ENCODE measurements at places on chromosomes 13 and 19.

GRCh38 chr13:41145136-41145908 is 12.7 kb upstream of the KBTBD6 start:
- H3K27ac ChIP-seq: no peak overlapping the region
- no peaks in the 10 kb centered on the region for H3K27me3 ChIP-seq
- H3K4me3 ChIP-seq: no peak overlapping the region
- H3K36me3 ChIP-seq: peaks cover 6% of the 10 kb centered on the region
- no peaks in the 10 kb centered on the region for H3K4me1 ChIP-seq

- H3K36me3 ChIP-seq: no peaks in the 10 kb centered on the region
- no peaks in the 10 kb centered on the region for H3K4me1 ChIP-seq
- H3K27me3 ChIP-seq: peaks cover 21% of the 10 kb centered on the region
- no peak for DNase-seq
- H3K27ac ChIP-seq: no peak overlapping the region
- H3K4me3 ChIP-seq: no peak overlapping the region
Measured at GRCh38 chr13:110240352-110240751, 66.6 kb downstream of the COL4A1 start.

- peak overlapping the region; percentile 100 for H3K27ac ChIP-seq
- H3K4me1 ChIP-seq: peaks cover 54% of the 10 kb centered on the region
- H3K36me3 ChIP-seq: peaks cover 28% of the 10 kb centered on the region
- DNase-seq: no peak
Measured at GRCh38 chr19:35905178-35905727, 2.8 kb downstream of the TYROBP start.

DNA sequence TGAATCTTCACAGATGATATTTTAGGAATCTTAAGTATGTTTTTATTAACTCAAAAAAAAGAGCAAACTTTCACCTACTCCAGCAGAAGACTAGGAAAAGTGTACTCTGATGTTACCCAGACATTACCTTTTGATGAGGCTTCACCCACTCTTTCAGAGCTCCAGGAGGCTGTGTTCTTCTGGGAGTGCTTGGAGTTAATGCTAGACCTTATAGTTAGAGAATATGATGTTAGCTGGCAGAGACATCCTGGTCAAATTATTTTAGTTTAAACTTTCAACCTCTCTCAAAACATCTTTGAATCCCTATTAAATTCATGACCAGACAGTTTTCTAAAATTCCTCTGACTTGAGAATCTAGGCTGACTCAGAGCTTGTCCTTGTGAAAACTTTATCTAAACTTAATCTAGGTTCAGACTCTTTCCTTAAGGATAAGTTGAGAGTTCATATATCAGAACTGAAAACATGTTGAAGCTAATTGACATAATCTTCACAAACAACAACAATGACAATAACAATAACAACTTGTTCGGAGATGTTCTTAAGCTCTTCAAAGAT is 82.8 kb downstream of the ITGBL1 start:
- H3K4me3 ChIP-seq: no peak overlapping the region
- H3K27ac ChIP-seq: no peak overlapping the region
- H3K36me3 ChIP-seq: no peaks in the 10 kb centered on the region

GRCh38 chr13:50224534-50224933 is 209.3 kb downstream of the KCNRG start:
- H3K4me3 ChIP-seq: no peak overlapping the region
- peaks cover 53% of the 10 kb centered on the region for H3K4me1 ChIP-seq
- no peaks in the 10 kb centered on the region for H3K27me3 ChIP-seq
- H3K27ac ChIP-seq: no peak overlapping the region

- DNase-seq: no peak
- no peaks in the 10 kb centered on the region for H3K4me1 ChIP-seq
- H3K27me3 ChIP-seq: no peaks in the 10 kb centered on the region
- no peak overlapping the region for H3K27ac ChIP-seq
- no peaks in the 10 kb centered on the region for H3K36me3 ChIP-seq
Measured at GRCh38 chr13:38566023-38566422, 120.9 kb upstream of the FREM2 start.

- H3K27ac ChIP-seq: no peak overlapping the region
- H3K4me3 ChIP-seq: no peak overlapping the region
- H3K4me1 ChIP-seq: no peaks in the 10 kb centered on the region
- peaks cover 31% of the 10 kb centered on the region for H3K27me3 ChIP-seq
- H3K36me3 ChIP-seq: no peaks in the 10 kb centered on the region
Measured at GRCh38 chr13:99158846-99159245, 41.8 kb upstream of the UBAC2 start.

- peaks cover 3% of the 10 kb centered on the region for H3K27me3 ChIP-seq
- no peak for DNase-seq
- no peak overlapping the region for H3K4me3 ChIP-seq
- H3K27ac ChIP-seq: no peak overlapping the region
- no peaks in the 10 kb centered on the region for H3K36me3 ChIP-seq
Measured at GRCh38 chr13:51912091-51912490, 50.3 kb downstream of the CCDC70 start.

GRCh38 chr13:98825659-98826058 is 73.2 kb upstream of the SLC15A1 start:
- no peaks in the 10 kb centered on the region for H3K4me1 ChIP-seq
- peaks cover 37% of the 10 kb centered on the region for H3K36me3 ChIP-seq
- H3K4me3 ChIP-seq: no peak overlapping the region

DNA sequence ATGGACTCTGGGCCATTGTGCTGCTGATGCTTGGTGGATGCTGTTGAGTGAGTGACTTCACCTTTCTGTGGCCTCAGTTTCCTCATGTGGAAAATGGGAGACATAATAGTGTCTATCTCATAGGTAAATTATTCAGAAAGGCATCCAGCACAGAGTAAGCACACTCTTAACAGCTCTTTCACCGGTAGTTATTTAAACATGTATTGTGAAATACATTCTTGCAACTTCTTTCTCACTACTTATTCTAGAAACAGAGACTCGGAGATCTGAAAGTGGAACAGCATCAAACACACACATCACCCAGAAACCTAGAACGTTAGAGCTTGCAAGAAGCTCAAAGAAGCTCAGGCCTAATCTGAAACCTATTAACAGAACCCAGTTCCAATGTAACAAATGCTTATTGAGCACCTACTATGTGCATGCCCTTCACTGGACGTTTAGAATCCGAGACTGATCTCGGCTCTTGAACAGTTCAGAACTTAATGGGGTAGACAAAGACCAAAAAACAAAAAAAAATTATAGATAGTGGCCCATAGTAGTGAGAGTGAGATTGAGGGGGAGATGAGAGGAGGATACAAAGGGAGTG is 4.1 kb downstream of the ZSWIM9 start:
- DNase-seq: no peak
- H3K27me3 ChIP-seq: no peaks in the 10 kb centered on the region
- H3K36me3 ChIP-seq: peaks cover 23% of the 10 kb centered on the region
- H3K4me3 ChIP-seq: no peak overlapping the region
- peaks cover 12% of the 10 kb centered on the region for H3K4me1 ChIP-seq

DNA sequence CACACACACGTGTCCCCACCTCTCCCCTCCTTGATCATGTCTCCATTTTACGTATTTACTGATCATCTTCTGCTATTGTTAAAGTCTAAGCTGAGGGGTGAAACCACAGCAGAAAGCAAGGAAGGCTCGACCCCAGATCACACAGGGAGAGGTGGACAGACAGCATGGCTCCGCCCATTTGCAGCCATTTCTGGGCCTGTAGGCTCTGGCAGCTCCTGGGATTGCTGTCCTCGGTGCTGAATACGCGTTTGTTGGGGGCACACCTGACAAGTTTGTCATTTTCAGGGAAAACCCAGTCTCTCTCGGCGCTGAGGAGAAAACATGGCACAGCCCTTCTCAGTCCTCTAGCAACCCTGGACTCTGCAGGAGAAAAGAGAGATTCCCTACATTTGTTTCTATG is 8.0 kb downstream of the TMEM86B start:
- no peak overlapping the region for H3K27ac ChIP-seq
- no peak overlapping the region for H3K4me3 ChIP-seq
- no peaks in the 10 kb centered on the region for H3K27me3 ChIP-seq
- H3K4me1 ChIP-seq: peaks cover 13% of the 10 kb centered on the region

DNA sequence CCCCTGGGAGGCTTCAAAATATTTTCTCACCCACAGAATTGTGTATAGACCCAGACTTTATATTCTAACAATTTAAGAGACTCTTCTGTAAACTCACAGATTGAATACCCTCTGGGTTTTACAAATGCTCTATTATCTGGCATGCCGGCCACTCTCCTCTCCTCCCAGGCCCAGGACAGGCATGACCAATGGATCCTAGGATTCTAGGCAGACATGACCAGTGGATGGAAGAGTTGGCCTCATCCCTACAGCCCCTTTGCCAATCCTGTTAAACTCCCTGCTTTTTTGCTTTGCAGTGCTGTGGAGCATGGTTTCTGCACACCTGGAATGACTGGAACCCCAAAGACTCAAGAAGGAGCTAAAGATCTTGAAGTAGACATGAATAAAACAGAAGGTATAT is 5.8 kb downstream of the ACSBG2 start:
- no peaks in the 10 kb centered on the region for H3K4me1 ChIP-seq
- no peak overlapping the region for H3K4me3 ChIP-seq
- H3K27me3 ChIP-seq: peaks cover 16% of the 10 kb centered on the region
- H3K27ac ChIP-seq: no peak overlapping the region

- H3K27me3 ChIP-seq: peaks cover 75% of the 10 kb centered on the region
- no peak overlapping the region for H3K27ac ChIP-seq
- H3K36me3 ChIP-seq: peaks cover 3% of the 10 kb centered on the region
- peak overlapping the region; percentile 95 for H3K4me3 ChIP-seq
Measured at GRCh38 chr13:75481176-75482069, 546 bp downstream of the TBC1D4 start.

- no peaks in the 10 kb centered on the region for H3K36me3 ChIP-seq
- H3K4me1 ChIP-seq: no peaks in the 10 kb centered on the region
- no peak overlapping the region for H3K27ac ChIP-seq
- no peak for DNase-seq
- no peak overlapping the region for H3K4me3 ChIP-seq
Measured at GRCh38 chr13:58313219-58313618, 681.7 kb downstream of the PCDH17 start.

- DNase-seq: no peak
- peaks cover 71% of the 10 kb centered on the region for H3K27me3 ChIP-seq
- no peak overlapping the region for H3K27ac ChIP-seq
- H3K36me3 ChIP-seq: peaks cover 4% of the 10 kb centered on the region
- no peak overlapping the region for H3K4me3 ChIP-seq
Measured at GRCh38 chr19:46631481-46631880, 4.5 kb downstream of the GNG8 start.

DNA sequence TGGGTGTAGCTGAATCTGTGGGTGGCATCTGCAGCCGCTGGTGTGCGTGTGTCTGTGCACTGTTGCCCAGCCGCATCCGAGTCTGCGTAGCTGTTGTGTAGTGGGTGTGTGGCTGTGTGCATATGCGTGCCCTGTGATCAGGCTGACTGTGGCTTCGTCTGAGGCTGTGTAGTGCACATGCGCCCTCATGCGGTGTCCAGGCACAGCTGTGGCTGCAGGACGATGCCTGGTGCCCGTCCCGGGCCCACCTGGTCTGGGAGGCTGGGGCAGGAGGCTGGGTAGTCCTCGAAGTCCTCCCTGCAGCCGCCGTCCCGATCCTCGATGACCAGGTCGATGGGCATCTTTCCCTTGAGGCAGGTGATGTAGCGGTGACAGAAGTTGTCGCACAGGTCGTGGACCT is 4.9 kb downstream of the MEIS3 start:
- peaks cover 21% of the 10 kb centered on the region for H3K4me1 ChIP-seq
- no peak overlapping the region for H3K4me3 ChIP-seq
- no peak for DNase-seq
- H3K27me3 ChIP-seq: peaks cover 76% of the 10 kb centered on the region

GRCh38 chr19:16206046-16206605 is 8.4 kb downstream of the AP1M1 start:
- H3K4me1 ChIP-seq: peaks cover 19% of the 10 kb centered on the region
- H3K4me3 ChIP-seq: no peak overlapping the region
- no peak for DNase-seq
- H3K36me3 ChIP-seq: peaks cover 73% of the 10 kb centered on the region
- no peak overlapping the region for H3K27ac ChIP-seq

DNA sequence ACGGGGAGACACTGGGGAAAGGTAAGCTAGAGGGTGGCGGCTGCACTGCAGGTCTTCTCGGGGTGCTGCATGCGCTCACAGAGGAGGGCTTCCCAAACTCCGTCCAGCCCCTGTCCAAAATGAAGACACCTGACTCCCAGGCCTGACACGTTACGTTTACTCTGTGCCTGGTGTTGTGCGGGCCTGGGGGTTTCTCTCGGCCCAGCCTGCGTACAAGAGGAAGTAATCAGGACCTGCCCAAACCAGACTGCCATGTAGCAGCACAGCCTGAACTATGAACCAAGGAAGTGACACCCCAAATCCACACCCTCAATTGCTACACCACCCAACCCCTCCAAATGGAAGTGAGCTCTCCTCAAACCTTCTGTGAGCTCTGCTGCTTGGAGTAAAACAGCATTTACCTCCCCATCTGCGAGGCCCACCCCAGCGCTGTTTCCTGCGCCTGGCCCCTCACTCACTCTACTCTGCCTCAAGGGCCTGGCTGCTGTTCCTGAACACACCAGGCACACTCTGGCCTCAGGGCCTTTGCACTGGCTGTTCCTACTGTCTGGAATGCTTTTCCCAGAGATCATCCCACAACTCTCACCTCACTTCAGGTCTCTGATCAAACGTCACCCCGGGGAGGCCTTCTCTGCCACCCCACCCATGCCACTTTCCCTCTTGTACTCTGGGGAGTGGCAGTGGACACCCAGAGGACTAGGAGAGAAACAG is 3.0 kb downstream of the HSPBP1 start:
- peak overlapping the region; percentile 78 for H3K4me3 ChIP-seq
- H3K36me3 ChIP-seq: peaks cover 34% of the 10 kb centered on the region
- DNase-seq: no peak
- peaks cover 30% of the 10 kb centered on the region for H3K4me1 ChIP-seq
- no peaks in the 10 kb centered on the region for H3K27me3 ChIP-seq

GRCh38 chr19:51296336-51297093 is 14.9 kb upstream of the IGLON5 start:
- H3K4me1 ChIP-seq: no peaks in the 10 kb centered on the region
- DNase-seq: no peak
- peaks cover 7% of the 10 kb centered on the region for H3K36me3 ChIP-seq
- H3K27me3 ChIP-seq: peaks cover 43% of the 10 kb centered on the region
- peak overlapping the region; percentile 82 for H3K27ac ChIP-seq
- no peak overlapping the region for H3K4me3 ChIP-seq

GRCh38 chr13:19181021-19181620 is 503 bp downstream of the TUBA3C start:
- H3K27me3 ChIP-seq: no peaks in the 10 kb centered on the region
- H3K27ac ChIP-seq: no peak overlapping the region
- no peaks in the 10 kb centered on the region for H3K4me1 ChIP-seq
- no peak for DNase-seq

DNA sequence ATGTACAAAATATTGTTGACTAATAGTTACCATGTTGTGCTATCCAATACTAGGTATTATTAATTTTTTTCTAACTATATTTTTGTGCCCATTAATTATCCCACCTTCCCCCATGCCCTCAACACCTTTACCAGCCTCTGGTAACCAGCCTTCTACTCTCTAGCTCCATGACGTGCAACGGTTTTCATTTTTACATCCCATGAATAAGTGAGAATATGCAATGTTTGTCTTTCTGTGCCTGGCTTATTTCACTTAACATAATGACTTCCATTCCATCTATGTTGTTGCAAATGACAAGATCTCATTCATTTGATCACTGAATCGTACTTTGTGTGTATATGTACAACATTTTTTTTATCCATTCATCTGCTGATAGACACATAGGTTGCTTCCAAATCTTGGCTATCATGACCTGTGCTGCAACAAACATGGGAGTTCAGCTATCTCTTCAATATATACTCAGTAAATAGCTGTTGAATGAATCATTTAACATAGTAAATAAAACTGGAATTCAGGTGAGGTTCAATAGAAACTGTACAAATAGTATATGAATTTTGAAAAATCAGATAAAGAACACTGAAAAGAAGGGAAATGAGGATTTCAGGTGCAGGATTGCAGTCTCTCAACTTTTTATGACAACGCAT is 509.0 kb upstream of the MIR17HG start:
- no peak overlapping the region for H3K27ac ChIP-seq
- no peaks in the 10 kb centered on the region for H3K36me3 ChIP-seq
- no peaks in the 10 kb centered on the region for H3K4me1 ChIP-seq
- H3K27me3 ChIP-seq: no peaks in the 10 kb centered on the region
- H3K4me3 ChIP-seq: no peak overlapping the region
- DNase-seq: no peak
